Femur (tissue), 1 donor: ENCODE measurements at places on chromosomes 5 and 9.

DNA sequence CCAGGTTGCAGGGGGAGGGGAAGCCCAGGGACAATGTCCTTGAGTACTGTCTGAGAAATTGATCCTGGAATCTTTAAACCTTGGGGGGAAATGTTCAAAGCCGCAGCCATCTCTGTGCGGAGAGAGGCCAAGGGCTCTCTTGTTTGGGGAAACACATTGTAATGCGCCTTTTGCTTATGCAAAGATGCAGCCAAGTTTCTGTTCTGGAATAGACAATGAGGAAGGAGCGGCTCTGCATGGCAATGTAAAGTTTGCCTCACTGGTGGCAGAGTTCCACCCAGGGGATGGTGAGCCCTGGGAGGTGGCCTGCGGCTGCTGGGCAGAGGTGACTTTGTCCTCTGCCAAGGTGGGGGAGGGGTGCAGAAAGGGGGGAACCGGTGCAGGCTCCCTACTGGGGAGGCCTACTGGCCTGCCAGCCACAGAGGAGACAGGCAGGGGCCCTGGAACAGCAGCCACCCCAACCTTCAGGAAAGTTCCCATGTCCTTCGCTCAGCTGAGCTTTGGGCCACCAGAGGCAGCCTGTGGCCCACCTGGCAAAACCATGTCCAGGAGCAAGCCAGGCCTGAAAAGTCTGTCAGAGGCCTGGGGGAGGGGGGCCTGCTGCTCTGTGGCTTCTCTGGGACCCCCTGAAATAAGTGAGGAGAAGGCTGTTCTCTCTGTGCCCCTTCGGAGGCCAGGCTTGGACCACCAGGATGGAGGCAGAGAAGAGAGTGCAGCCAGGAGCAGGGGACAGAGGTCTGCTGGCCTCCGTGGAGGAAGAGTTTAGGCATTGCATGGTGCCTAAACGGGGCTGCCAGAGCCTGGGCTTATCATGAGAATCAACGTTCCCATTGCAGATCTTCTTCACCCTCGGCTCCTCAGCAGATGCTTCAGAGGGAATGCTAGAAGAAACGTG lies 127.8 kb downstream of the ZNF354C start:
- DNase-seq = no peak

- peak; percentile 85 for DNase-seq
Measured at GRCh38 chr5:154771383-154771901, 16.3 kb downstream of the LARP1 start.

DNA sequence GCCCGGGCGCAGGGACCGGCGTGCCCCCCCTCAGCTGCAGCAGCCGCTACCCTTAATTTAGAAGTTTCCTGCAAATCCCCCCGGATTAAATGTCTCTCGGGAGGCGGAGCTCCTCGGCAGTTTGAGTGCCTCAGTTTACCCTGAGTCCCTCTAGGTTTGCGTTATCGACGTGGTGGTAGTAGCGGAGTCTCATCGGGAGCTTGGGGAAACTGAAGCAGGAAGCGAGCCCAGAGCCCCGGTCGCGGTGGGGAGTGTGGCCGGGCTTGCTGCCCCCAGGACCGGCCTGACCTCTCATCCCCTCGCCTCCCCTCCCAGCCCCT lies 529 bp upstream of the TPM2 start:
- no peak for DNase-seq

GRCh38 chr9:84045481-84046097 lies 65.0 kb downstream of the RMI1 start:
- DNase-seq = no peak

DNA sequence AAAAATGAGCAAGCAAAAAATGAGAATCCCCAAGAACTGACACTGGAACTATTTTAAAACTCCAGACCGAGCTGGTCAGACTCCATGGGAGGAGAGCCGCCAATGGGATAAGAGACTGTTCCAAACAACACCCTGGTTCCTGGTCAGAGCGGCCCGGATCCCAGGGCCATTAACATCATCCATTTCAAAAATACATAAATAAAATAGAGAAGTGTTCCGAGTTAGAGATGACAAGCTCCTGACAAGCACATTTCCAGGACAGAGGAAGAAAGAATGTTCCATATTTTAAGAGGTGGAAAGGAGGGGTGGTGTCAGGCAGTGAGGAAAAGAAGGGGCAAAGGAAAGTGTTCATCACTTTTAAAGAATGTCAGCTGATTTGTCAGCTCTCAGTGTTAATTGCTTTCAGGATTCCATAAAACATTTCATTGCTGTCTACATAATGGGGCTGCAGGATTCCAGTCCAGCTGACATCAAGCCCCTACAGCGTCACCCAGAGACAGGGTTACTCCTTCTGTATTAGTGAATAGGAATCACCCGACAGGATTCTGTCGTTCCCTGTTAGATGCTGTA lies 202.5 kb upstream of the TRIM32 start:
- peak; percentile 33 for DNase-seq

GRCh38 chr5:148382961-148383360 lies 797 bp upstream of the FBXO38 start:
- no peak for DNase-seq
